ENCODE measurements at places on chromosomes 3 and 15.

DNA sequence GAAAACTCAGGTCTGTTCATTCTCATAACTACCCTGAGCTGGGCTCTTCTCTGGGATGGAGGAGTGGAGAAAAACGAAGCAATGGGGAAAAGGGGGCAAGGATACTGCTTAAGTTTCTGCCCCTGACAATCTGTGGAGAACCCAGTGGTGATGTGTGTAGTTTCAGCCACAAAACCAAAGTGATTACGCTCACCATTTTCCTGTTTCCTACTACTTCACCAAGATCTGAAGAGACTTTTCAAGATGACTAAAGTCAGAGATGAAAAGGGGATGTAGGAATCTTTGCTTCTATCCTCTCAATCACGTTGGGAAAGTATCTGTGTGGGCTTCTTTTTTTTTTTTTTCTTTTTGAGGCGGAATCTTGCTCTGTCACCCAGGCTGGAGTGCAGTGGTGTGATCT, 8.3 kb upstream of the UBE2E1 start:
- DNase-seq, result no peak

GRCh38 chr3:172658344-172659245, 52.3 kb downstream of the NCEH1 start:
- no peak for DNase-seq

DNA sequence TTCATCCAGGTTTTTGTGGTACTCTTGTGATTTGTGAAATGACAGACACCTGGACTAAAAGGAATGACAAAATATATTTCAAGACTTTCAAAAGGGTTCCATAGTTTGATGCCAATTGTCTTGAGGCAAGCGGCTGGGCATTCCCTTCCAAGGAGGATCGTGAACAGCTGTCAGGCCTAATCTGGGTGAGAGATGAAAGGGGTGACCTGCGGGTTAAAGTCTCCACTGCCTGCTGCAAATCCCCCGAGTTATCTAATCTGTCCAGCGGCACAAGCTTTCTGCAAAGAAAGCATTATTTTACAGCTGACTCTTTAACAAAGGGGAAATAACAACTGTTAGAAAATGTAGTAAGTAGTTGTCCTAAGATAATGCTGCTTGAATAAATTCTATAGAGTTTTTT, 128.7 kb upstream of the MB21D2 start:
- no peak for DNase-seq

DNA sequence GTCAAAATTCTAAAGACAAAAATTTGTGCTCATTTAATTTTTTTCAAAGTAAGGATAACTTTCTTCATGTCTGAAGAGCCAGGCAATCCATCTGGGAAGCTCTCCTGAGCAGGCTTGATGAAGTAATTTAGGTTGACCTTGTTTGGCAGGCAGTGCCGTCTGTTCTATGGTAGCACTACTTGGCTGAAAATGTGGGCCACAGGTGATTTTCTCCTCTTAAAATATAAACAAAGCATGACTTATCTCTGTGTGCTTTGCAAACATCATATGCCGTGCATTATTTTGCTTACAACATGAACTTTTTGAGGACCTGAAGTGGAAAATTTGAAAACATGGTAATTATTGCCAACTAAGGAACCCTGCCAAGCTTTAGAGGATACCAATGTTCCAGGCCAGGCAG, 143.2 kb downstream of the RAP2B start:
- no peak for DNase-seq

DNA sequence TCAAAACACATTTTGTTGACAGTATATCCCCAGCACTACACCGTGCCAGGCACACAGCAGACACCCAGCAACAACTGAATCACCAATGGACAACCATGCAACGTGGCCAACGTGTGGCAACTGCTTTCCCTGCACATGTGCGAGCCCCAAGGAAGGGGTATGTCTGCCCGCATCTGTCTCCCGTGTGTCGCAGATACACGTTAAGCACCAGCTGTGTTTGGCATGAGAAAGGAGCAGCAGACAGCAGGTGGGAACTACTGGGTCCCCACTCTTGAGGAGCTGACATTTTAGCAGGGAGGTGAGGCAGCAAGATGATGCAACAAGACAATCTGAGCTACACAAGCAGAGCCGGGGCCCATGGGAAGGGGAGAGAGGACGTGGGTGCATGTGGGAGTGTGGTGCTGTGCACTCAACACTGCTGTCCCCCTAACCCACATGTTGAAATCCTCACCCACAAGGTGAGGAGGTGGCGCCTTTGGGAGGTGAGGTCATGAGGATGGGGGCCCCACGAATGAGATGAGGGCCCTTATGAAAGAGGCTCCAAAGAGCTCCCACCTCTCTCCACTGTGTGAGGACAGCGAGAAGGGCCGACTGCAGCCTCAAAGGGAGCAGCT, 56.2 kb downstream of the ROPN1B start:
- no peak for DNase-seq

DNA sequence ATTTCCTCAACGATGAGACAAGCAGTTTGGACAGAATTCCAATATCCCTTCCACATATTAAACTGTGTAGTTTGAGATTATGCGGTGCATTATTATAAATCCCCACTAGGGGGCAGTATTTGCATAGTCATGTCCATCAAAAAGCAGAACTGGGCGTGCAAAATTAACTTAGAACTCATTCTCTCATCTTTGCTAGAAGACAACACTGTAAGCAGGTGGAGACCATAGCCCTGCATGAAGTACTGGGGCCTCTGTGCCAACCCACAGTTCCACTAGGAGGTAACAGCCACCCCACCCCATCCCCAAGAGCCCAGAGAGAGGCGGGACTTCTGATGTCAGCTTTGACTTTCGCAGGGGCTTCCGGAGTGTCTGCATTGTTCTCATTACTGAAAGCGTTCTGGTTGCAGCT, 106.6 kb upstream of the TMC3 start:
- DNase-seq, result no peak

GRCh38 chr3:165502707-165503106, 306.5 kb upstream of the SLITRK3 start:
- DNase-seq, result no peak

DNA sequence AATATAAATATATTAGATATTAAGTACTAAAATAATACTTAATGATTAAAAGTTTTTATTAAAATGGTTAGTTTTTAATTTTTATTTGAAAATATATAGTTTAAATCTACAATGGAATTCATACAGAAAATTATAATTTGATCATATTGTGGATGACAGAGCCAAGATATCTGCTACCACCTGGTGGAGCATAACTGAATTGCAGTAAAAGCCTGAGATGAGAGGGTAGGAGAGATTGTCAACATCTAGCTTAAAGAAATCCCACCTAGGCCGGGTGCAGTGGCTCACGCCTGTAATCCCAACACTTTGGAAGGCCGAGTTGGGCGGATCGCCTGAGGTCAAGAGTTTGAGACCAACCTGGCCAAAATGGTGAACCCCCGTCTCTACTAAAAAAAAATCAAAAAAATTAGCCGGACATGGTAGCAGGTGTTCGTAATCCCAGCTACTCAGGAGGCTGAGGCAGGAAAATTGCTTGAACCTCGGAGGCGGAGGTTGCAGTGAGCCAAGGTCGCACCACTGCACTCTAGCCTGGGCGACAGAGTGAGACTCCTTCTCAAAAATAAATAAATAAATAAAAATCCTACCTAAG, 25.1 kb upstream of the CSTA start:
- no peak for DNase-seq

GRCh38 chr3:183754052-183754451, 56.5 kb downstream of the YEATS2 start:
- DNase-seq, result no peak

- no peak for DNase-seq
Observed at GRCh38 chr3:152964911-152965609, 130.1 kb downstream of the P2RY1 start.

DNA sequence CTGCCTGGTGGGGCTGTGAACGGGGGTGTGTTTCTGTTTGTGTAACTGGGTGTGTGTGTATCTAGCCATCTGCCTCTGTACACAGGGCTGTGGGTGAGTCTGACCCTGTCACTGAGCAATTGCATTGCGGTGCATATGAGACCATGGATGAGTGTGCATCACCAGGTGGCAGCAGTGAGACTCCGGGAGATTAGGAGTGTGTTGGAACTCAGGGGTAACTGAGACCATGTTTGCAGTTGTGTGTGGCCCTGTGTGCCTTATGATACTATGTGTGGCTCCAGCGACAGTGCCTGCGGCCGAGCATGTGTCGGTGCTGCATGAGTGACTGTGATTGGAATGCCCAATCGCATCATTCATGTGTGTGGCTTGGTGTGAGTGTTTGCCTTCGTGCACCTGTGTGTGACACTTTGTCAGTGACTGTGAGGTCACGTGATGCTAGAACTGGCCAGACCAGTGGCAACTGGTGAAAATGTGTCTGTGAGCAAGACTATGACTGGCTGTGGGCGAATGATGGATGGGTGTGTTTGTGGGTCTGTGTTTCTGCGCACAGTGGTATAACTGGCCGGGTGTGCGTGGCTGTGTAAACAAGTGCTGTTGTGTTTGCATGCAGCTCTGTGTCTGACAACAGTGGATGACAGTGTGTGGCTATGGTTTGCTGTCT, 14.0 kb downstream of the VILL start:
- peak; percentile 82 for DNase-seq

DNA sequence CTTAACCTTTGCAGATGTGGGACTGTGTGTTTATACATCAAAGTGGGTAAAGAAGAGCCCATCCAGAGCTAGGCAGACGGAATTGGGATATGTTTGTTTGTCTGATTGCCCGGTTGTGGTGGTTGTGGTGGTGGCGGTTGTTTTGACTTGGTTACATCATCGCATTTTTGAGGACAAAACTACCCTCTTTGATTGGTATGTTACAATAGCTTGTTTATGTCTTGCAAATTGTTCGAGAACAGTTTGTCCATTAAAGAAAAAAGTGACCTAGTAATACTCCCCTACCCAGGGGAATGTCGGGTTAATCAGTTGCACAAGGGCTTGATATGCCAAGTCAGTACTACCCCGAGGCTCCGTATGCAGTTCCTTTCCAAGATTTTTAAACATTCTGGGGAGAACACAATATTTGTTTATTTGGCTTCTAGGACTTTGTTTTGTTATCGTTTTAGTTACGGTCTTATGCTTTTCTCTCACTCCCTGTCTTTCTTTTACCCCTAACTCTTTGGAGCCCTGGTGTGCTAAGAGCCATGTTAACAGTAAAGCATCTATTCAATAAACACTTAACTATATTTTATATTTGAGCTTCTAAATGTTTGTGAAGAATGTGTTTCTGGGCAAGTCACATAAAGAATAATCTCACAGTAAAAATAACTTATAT, 315.4 kb downstream of the LPP start:
- no peak for DNase-seq

GRCh38 chr15:54789376-54789775, 407.4 kb downstream of the RSL24D1 start:
- DNase-seq, result no peak

DNA sequence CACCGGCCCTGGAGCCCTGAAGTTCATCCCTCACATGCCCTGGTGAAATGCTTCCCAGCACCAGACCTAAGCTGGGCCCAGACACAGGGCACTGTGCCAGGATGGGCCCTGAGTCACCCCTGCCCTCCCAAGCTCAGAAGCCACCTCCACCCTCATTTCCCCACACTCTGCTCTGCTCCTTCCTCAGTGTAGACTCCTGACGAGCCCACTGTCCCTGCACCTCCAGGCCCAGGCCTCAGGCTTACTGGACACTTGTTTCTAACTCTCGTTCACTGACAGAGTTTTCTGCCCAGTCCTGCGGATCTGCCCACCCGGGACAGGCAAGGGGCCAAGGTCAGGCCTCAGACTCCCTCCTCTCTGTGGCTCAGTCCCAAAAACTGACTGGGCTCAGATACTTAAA, 112.6 kb upstream of the RNF7 start:
- no peak for DNase-seq

- no peak for DNase-seq
Observed at GRCh38 chr15:65329984-65330735, 25.7 kb downstream of the RNU5B-1 start.

GRCh38 chr3:141784531-141784930, 21.3 kb downstream of the GRK7 start:
- DNase-seq, result no peak

DNA sequence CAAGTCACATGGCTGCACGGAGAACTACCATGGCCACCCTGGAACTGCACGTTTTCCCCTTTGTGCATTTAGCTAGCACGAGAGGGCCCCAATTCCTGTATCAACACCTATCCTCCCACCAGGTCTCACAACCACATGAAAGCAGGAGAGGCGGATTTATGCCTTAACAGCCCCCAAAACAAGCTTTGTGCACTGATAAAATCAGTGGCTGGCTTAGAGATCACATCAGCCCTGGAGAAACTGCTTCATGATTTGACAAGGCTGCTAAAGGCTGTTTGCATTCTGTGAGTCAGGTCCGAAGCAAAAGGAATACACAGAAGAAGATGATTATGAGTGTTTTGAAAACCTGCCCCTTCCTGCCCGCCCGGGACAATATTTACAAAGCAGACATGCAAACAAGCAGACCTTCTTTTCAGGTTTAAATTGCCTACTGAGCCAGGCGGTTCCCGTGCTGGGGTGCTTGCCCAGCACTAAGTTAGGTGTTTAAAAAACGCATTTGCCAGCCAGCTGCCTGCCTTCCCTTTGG, 25.9 kb downstream of the CEMIP start:
- DNase-seq, result no peak

DNA sequence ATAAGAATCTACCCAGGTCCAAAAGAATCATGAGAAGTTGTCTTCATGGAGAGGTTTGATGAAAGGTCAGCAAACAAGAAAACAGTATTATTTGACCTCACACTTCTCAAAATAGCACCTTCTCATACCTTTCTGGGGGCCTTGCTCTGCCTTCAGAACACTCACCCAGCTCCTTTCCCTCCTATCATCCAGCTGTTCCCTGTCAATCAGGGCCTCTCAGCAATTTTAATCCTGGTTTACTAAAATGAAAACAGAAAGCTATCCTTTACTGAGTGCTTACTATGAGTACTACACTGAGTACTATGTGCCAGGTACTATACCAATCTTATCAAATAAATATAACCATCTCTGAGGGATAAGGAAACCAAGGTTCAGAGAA, 138.6 kb downstream of the GAP43 start:
- no peak for DNase-seq

DNA sequence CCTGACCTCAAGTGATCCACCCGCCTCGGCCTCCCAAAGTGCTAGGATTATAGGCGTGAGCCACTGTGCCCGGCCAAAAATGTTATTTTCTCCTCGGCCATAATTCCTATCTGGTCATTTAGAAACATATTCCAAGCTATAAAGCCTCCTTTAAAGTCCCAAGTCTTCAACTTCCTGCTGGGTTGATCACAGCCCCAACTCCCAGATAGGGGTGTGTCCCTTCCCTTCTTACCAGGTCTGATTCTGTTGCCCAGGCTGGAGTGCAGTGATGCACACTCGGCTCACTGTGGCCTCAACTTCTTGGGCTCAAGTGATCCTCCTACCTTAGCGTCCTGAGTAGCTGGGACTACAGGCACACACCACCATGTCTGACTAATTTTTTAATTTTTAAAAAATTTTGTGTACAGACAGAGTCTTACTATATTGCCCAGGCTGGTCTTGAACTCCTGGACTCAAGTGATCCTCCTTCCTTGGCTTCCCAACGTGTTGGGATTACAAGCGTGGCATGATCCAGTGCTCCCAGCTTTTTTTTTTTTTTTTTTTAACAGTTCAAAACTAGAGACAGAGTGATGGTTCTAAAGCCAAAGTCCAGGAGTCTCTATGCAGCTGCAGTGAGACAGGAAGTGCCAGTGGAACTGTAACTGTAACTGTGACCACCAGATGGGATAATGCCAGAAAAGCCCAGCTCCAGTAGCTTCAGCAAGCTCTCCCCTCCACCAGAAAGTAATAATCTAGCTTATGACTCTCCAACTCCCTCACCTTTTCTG, 8.2 kb upstream of the PRKAR2A start:
- DNase-seq, result peak; percentile 49

Data from sigmoid colon (tissue), 7 donors.